ENCODE measurements at places on chromosomes 4 and X.

- no peak for DNase-seq
Measured at GRCh38 chrX:14927401-14927800, 54.2 kb downstream of the MOSPD2 start.

DNA sequence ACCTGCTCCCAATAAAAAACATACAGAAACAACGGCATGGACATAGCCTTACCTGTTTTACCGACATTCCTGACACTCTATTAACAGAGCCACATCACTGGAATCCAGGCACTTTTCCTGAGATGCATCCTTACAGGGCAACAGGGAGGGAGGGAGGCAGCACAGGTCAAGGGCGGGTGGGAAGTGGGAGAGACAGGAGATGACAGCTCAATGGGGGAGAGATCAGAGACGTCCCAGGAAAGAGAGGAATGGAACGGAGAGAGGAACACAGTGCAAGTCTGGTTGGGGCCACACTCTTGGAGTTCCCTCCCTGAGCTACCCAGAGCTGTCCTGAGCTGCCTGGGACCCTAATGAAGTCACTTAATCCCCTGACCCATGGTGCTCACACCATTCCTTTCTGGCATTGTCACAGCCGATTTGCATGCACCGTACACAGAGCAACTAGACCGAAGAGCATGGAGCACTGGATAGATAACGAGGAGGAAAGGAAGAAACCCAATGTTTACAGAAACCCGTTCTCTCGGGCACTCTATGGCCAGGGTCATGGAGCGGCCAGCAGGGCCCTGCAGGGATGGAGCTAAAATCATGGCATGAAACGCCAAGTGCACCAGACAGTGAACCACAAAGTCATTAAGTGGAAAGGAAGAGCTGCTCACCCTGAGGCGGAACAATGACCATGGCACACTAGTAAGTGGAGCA, 93.1 kb downstream of the NSUN7 start:
- no peak for DNase-seq

DNA sequence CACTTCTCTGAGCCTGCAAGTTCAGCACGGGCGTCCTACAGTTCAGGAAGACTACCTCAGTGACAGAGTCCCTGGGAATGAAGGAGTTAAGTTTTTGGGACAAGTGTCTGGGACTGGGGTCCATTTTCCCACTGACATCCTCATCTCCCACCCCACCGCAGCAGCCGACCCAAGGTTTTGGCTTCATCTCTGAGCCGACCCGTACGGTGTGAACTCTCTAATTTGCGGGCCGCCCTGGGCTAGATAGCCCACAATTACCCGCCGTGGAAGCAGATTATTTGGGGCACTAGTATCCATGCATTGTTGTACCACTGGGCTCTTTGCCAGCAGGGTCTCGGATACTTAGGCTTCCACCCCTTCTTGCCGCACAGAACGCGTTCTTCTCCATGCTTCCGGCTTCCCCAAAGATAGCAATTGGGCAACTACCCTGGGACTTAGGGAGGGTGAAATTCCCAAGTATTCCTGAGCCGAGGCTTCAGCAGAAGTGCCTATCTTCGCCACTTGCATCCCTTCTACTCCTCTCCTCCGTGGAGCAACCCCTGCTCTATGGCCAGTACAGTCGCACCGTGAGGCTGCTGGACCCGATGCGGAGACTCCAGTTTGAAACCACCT, 2.4 kb downstream of the IL1RAPL2 start:
- no peak for DNase-seq

DNA sequence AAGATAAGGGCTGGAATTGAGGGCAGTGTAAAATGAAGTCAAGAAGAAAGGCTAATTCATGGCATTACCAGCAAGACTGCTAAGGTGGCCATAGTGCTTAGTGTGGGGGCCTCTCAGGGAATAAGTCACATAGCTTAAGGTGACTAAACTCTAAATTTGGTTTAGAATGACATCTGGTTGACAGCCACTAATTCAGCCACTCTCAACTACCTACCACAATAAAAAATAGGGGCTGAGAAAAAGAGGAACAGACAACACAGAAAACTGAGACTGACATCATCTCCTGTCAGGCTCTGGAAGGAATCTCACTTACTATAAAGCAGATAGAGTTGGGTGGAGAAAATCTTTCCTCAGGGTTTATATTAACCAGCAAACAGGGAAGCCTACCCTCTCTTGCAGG, 96.9 kb downstream of the CHRDL1 start:
- no peak for DNase-seq

DNA sequence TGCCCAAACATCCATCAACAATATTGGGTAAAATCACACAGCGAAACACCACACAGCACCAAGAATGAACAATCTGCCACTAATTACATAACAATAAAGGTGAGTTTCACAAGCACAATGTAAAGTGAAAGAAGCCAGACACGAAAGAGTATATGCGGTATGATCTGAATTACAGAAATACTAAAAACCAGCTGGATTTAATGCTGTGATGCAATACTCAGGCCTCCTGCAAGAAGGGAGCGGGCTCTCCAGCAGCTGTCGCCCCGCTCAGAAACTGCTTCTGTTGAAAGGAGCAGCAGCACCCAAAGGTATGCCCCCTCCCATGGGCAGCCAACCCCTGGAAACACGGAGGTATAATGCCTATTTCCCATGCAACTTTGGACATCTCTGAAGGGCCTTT, 77.0 kb downstream of the PAPSS1 start:
- no peak for DNase-seq

GRCh38 chrX:11419102-11419501, 125.9 kb downstream of the AMELX start:
- no peak for DNase-seq

DNA sequence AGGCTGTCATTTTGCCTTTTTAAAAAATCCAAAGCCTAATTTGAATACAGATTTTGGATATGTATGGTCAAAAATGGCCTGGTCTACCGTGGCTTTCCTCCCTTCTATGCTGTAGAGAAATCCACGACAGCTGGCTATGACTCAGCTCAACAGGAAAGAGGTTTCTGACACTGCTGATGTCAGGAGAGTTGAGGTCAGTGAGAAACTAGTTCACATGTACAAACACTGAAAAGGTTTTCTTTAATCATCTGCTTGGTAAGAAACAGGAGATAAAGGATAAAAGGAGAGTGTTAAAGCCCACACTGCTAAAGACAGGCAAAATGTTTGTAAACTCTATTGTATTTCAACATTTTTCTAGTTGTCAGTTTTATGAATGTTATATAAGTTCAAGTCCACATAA, 113.9 kb downstream of the NYX start:
- DNase-seq, result peak; percentile 15

DNA sequence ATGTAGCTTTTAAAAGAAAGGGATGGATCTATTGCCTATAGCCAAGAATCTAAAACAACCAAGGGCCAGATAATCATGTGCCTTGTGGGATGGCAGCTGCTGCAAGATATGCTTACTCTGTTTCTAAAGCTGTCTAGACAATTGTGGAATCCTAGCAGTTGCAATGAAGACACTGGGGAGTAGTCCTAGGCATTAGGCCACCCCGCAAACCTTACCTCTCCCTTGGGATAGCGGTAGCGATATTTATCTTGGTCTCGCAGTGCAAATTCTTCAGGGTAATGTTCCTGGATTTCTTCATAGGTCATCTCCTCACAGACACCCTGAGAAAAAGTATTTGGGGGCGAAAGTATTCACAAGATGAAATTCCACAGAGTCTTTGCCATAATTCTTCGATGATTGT, 24.6 kb downstream of the TRO start:
- DNase-seq, result no peak

- DNase-seq, result no peak
Measured at GRCh38 chrX:100477467-100477866, 67.4 kb upstream of the PCDH19 start.

- DNase-seq, result no peak
Measured at GRCh38 chr4:123438031-123438430, 41.4 kb downstream of the SPRY1 start.

DNA sequence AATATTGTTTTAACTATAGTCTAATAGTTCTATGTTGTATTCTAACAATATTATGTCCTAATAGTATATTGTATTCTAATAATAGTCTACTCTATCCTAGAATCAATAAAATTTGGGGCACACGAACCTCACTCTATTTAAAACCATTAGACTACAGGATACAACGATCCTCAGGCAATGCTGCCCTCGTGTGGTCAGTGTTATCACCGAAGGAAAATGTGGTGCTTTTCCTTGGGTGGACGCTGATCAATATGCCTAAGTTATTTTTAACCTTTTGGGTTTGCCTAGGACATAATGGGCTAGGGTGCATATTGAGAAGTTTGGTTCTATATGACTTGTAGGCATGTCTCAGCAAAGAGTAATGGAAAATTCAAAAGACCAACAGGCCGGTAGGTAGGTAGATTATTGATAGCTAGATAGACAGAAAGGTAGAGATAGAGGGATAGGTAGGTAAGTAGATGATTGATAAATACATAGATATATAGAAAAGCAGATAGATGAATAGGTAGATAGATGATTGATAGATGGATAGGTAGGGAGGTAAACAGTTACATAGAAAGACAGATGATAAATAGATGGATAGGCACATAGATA, 75.1 kb downstream of the PRKX start:
- DNase-seq, result no peak

DNA sequence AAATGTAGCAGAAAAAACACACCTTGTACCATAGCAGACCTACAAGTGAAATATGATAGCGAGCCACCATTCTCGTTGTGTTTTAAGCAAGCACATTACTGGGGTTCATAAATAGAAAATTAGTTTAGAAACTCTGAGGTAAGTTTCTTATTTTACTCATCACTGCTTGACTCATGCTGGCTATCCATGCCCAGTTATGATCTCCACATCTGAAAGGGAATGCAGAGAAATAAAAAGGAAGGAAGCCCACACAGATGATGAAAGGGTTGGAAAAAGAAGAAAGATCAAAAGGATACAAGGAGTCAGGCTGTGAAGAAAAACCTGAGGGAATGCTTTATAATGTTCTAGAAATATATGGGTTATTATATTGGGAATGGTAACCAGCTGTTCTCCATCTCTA, 54.5 kb downstream of the CAMK2D start:
- no peak for DNase-seq

GRCh38 chrX:132165651-132166050, 37.8 kb upstream of the FRMD7 start:
- no peak for DNase-seq

DNA sequence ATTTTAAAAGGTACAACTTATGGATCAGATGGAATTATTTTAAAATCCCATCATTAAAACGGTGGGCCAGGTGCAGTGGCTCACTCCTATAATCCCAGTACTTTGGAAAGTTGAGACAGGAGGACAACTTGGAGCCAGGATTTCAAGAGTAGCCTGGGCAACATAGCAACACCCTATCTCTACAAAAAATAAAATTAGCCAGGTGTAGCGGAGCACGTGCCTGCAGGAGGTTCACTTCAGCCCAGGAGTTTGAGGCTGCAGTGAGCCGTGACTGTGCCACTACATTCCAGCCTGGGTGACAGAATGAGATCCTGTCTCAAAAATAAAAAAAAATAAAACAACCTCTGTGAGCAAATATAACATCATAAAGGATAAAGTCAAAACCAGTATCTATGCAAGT, 11.4 kb downstream of the ADH5 start:
- DNase-seq, result no peak

GRCh38 chr4:106299977-106300376, 16.0 kb downstream of the TBCK start:
- no peak for DNase-seq

DNA sequence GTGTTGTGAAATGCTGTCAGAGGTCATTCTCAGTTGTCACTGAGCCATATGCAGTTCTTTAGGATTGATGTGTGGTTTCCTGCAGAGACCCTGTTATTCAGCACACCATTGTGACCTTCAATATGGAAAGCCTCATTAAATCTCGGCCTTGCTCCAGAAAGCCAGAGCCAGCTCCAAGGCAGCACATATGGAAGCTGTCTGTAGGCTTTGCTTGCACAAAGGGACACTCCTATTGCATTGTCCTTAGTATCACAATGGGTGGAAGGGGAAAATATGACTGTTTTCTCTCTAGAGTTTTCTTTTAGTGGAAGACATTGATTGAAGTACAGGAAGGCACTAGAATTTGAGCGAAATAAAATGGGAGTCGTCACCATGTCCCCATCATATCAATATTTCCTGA, 179.0 kb downstream of the CEP135 start:
- no peak for DNase-seq

DNA sequence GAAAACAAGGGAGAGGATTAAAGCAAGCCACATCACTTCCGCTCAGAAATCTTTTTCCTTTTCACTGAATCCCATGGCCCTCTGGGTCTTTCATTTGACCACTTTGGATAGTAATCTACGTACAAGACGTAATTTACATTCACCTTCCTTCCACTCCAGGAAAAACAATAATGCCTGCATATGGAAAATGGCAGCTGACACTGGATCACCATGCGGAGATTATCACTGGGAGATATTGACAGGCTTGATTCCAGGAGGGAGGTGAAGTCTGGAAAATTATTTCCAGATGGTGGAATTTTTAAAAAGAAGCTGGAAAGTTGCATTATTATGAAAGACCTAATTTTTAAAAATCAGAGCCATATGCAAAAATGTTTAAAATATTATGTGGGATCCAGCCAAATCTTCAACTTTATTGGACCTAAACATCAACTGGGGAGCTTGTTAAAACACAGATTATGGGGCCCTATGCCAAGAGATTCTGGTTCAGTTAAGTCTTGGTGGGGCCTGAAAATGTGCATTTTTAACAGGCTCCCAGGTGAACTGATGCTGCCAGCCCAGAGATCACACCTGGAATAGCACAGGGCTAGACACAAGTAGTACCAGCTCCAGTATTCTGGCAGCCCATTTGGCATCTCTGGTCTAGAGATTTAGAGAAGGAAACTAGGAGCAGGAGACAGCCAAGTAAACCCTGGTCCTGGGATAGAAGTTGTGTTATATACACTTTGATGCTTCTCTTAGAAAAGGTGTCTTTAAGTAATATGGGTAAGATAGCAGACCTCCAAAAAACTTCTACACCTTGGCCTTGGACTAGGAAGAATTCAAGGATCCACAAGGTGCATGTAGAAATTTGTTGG, 290.3 kb upstream of the LDB2 start:
- no peak for DNase-seq

GRCh38 chr4:10981576-10981975, 297.0 kb upstream of the CLNK start:
- no peak for DNase-seq

GRCh38 chr4:182831376-182831775, 85.8 kb downstream of the DCTD start:
- DNase-seq, result no peak

DNA sequence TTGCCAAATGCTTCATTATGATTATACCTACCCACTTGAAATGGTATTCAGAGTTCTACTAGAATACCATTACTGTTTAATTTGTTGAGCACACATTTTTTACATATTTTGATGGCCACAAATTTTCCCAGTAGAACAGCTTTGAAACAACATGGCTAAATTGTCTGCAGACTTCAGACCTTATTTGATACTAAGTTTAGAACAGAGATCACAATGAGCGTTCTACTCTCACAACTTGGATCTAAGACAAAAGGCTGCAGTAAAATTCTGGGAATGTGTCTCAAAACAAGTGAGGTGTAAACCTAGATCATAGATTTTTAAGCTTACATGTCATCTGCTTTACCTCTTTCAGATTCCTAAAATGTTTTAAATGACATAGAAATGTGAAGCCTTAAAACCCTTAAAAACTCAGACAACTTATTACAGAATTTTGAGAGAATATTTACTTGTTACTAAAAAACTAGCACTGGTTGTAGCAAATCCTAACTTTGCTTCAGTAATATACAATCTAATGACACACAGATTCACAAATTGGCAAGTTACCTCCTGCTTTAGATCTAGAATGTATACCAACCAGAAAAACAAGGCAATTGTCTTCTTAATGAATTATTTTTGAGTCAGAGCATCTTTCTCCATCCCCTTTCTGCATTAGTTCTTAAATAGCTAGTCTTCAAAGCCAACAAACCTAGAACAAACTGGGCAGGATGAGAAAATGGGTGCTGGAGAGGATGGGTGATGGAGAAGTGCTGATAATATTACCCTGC, 243.3 kb downstream of the SLC7A11 start:
- no peak for DNase-seq
